ENCODE measurements at places on chromosomes 6 and 20. TPM values are rescaled to one million over a fixed set of nuclear protein-coding genes. Genes with fewer than 3 reads are reported as not detected.

DNA sequence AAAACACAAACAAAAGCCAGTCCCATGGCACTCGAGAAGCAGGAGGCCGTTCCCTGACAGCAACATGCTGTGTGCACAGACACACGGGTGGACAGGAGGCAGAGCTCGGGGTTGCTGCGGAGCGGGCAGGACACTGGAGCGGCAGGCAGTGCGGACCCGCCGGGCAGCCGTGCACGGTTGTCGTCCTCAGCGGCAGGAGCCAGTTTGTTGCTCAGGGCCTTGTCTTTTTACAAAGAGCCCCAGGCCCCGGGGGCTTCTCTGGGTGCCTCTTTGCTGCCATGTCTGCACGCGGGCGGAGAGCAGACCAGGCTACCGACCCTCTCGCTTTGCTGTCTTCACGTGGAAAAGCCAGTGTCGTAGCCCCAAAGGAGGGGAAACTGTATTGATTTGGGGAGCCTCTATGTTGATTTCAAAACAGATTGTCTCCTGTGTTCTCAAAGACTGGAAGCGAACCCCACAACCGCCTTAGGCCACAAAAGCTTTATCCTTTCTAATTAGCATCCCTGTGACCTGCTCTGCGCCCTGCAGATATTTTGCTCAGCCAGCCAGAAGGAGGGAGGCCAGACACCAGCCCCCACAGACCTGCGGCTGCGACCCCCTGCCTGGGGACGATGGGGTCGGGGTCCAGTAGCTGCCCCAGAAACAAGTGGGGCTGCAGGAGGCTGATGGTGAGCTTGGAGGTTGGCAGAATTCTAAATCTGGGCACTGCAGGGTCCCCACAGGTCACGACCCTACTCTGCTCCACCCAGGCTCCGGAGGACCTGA, 50.2 kb downstream of the ERMARD start:
- H3K27ac ChIP-seq: no peak overlapping the region
- H3K4me3 ChIP-seq: no peak overlapping the region
- H3K36me3 ChIP-seq: no peaks in the 10 kb centered on the region
- peaks cover 77% of the 10 kb centered on the region for H3K27me3 ChIP-seq

- H3K27ac ChIP-seq: peak overlapping the region; percentile 88
- peaks cover 12% of the 10 kb centered on the region for H3K36me3 ChIP-seq
- H3K27me3 ChIP-seq: no peaks in the 10 kb centered on the region
- DNase-seq: no peak
- peak overlapping the region; percentile 89 for H3K4me3 ChIP-seq
Measured at GRCh38 chr20:50152394-50153152, 950 bp downstream of the PEDS1 start.

DNA sequence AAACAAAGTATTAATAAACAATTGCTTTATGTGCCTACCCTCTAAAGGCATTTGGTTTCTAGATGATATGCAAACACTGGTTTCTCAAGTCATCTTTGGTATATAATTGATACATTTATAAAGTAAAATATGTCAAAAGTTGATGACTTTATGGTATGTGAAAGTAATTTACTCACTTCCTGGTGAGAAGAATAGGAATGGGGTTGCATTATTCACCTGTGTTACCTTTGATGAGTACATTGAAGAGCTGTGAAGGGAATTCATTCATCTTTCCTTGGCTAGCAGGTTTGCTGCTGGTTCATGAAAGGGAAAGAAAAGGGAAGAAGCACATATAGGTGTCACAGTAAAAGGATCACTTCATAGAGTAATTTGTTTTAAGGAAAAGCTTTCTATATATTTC, 20.4 kb downstream of the RNF217 start:
- no peak overlapping the region for H3K27ac ChIP-seq
- DNase-seq: no peak
- H3K36me3 ChIP-seq: no peaks in the 10 kb centered on the region
- no peaks in the 10 kb centered on the region for H3K27me3 ChIP-seq
- H3K4me1 ChIP-seq: no peaks in the 10 kb centered on the region
- H3K4me3 ChIP-seq: no peak overlapping the region

DNA sequence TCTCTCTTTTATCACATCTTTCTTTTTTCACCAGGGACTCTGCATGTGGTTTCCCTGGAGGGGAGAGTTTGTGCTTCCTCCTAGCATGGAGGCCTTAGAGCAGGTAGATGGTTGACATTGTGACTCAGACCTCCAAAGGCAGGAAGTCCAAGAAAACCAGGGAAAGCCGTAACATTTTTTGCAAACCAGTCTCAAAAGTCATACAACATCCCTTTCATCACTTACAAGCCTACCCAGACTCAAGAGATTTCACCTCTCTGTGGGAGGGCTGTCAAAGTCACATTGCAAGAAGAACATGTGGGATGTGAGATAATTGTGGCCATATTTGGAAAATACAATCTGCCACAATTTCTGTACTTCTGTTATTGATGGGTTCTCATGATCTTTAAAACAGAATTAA, 46.2 kb downstream of the SNRNP48 start:
- DNase-seq: no peak
- H3K36me3 ChIP-seq: no peaks in the 10 kb centered on the region
- no peaks in the 10 kb centered on the region for H3K4me1 ChIP-seq
- H3K27me3 ChIP-seq: peaks cover 17% of the 10 kb centered on the region
- H3K27ac ChIP-seq: no peak overlapping the region

HLA-DQA1 gene
- total RNA-seq: 74.4 TPM

DNA sequence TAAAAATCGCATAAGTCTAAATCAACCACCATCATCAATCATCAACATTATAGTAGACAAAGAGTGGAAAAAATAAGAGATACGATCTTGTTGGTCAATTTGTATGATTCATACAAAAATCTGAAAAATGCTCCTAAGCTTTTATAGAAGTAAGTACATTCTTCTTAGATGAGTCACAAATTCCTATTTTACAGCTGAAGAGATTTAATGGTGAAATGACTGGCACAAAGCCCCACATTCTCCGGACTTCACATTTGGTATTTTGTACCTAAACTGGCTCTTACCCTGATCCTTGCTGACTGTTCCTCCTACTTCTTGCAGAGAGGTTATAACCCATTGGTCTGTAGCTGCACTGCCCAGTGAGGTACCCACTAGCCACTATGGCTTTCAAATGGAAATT, 29.9 kb upstream of the PREP start:
- H3K36me3 ChIP-seq: peaks cover 7% of the 10 kb centered on the region
- DNase-seq: no peak
- no peak overlapping the region for H3K27ac ChIP-seq
- H3K4me1 ChIP-seq: peaks cover 13% of the 10 kb centered on the region

DNA sequence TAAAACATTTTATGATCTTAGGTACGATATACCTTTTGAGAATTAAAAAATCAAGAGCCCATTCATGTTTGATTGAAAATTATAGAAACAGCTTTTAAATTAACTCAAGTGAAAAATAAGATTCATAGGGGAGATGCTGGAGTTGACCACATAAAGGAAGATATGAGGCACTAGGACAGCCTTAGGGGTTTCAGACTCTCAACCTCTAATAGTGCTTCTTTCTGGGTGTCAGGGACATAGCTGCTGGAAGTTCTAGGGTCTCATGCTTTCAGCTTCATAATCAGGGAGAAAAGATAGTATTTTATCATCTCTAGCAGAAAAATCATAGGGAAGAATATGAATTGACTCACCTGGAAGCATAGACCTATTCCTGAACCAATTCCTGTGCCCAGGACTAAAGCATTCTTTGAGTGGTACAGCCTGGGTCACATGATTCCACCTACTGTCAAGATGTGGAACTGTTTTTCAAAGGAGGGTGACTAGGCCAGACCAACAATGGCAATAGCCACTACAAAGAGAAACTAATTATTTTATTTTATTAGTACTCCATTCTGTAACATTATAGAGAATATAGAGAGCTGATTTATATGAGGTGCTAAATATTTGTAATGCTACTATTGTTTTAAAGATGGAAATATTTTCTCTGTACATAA, 27.8 kb upstream of the CENPW start:
- no peaks in the 10 kb centered on the region for H3K4me1 ChIP-seq
- DNase-seq: no peak
- no peak overlapping the region for H3K4me3 ChIP-seq
- H3K27me3 ChIP-seq: peaks cover 2% of the 10 kb centered on the region

DNA sequence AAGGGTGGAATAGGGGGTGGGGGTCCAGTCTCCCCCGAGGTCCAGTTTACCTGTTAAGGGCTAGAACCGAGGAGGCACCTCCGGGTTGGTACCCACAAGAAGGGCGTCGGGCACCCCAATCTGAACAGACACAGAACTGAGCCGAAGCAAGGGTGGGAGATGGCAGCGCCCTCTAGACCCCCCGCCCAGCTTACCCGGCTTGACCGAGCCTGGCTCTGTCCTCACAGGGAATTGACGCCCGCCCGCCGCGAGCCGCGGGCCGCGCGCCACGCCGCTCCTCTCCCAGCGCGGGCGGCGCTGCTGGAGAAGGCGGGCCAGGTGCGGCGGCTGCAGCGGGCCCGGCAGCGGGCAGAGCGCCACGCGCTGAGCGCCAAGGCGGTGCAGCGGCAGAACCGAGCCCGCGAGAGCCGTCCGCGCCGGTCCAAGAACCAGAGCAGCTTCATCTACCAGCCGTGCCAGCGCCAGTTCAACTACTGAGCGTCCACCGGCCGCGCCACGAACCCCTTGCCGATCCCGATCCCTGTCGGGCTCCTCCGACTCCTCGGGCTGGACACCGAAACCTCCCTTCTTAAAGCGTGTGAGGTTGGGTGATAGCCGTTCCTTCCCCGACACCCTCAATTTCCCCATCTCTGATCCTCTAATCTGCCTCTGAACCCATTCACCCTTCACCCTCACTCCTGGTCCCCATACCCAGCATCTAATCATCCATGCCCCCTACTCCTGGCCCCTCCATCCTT, 5.9 kb downstream of the TP53INP2 start:
- H3K4me3 ChIP-seq: peak overlapping the region; percentile 75
- peak overlapping the region; percentile 78 for H3K27ac ChIP-seq
- H3K4me1 ChIP-seq: peaks cover 24% of the 10 kb centered on the region
- H3K27me3 ChIP-seq: peaks cover 7% of the 10 kb centered on the region
- H3K36me3 ChIP-seq: peaks cover 8% of the 10 kb centered on the region
